Activated CD4-positive, alpha-beta T cell treated with anti-CD3 and anti-CD28 coated beads, Interleukin-2, amount 50 U/mL, for 48 hours (primary cell): ENCODE measurements at places on chromosomes 1 and 21.
A peak's percentile ranks its signal among the peaks of the same experiment; 100 is the strongest.

DNA sequence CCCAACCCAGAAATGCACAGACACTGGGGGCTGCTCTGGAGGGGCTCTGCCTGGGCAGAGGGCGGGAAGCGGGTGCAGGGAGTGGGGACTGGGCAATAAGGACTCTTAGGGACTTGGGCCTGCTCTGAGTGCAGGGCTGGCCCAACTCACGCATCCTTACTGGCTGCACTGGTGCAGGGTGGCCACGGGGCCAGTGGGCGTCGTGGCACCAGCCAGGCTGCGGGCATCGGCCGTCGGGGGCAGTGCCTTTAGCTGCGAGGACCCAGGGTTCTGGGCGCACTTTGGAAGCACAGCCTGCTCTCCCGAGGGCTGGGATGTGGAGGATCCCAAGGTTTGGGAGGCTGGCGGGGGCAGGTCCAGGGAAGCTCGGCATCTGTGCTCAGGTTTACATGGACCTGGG lies 27.1 kb upstream of the TTLL10 start:
- no peak for DNase-seq

DNA sequence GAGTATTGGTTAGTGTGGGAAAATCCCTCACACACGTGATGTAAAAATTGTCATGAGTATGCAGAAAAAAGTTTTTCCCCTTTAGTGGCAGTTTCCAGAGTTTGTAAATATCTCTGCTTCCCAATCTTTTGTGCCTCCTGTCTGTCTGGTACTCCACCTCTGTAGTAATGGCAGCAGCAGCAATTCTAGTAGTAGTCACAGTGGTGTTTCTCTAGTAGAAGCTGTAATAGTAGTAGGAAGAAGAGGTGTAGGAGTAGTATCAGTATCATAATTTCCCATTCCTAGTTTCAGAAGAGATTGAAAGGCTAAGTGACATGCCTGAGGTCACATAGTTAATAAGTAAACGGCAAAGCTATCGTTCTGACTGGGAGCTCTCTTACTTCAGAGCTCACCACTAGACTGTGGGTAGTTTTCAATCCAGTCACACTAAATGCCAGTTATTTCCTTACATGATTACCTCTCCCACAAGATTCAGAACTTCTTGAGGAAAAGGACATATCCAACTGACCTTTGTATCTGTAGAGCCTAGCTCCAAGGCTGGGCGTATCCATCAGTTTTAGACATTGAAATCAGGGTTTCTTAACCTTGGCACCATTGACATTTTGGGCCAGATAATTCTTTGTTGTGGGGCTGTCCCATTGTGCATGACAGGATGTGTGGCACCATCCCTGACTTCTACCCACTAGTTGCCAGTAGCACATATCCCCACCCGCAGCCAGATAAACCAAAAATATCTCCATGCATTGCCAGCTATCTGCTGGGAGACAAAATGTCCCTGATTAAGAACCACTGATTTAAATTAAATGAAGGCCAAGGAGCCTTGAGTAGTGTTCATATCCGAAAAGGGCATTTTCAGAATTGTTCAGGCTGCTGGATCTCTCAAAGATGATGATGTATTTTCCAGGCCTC lies 135.9 kb downstream of the FGGY start:
- DNase-seq: peak; percentile 17

- DNase-seq: no peak
Observed at GRCh38 chr1:8666389-8667167, 150.9 kb downstream of the RERE start.

GRCh38 chr1:103190766-103191165 lies 82.4 kb upstream of the COL11A1 start:
- no peak for DNase-seq

GRCh38 chr1:106613068-106613467 lies 443.4 kb upstream of the PRMT6 start:
- no peak for DNase-seq

DNA sequence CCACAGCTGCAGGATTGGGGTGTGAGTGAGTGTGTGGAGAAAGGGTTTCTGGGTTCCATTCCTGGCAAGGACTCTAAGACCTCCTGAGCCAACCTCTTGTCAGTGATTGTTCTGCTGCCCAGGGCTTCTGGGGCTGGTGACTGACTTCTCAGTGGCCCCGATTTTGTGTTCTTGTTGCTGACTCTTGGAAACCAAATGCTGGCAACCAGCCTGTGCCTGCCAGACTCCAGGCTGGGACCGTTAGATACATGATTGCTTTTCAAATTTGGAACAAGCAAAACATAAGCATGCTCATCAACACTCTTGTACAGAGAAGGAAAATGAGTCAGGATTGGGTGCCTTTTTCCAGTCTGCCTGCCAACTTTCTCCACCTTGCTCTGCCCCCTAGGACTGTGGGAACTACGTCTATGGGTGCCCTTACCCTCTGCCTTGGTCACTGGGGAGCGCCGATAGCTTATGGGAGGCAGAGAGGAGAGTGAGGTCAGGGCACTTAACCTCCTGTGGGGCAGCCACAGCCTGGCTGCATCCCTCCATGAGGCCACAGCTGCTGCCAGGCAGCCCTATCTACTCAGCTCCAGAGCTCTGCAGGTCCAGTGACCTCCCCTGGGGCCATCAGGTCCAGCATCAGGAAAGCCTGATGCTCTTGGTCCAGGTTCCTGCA lies 39.3 kb upstream of the EPS8L3 start:
- no peak for DNase-seq

DNA sequence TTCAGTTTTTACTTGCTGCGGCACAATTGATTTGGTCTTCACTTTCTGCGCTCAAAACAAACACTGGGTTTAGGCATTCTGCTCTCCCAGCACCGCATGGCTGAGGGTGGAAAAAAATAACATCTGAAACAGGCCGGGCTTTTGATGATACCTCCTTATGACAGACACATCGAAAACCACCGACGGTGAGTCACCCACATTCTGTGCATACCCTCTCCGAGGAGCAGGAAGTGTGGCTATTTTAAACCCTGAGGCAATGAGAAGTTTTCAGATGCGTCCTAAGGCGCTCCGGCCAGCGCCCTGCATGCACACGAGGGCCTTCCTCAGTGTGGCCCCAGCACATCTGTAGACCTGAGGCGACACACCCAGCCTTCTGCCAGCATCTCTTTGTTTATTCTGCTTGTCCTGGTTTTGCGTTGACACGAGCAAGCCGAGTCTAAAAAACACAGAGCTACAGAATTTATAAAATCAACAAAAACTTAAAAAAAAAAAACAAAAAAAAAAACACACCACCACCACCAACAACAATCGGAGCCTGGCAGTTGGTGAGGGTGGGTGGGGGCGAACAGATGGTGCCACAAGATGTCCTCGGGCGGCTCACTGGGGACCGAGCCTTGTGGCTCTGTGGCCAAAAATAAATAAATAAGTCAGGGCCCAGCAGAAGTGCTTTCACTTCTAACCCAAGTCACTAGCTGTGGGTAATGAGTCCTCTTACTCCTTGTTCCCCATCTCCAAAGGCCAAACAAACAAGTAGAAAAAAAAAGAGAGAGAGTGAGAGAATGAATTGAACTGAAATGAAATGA lies 162.6 kb upstream of the IRF2BP2 start:
- peak; percentile 87 for DNase-seq

- DNase-seq: no peak
Observed at GRCh38 chr1:151512801-151513625, 1.8 kb downstream of the CGN start.

- DNase-seq: no peak
Observed at GRCh38 chr1:3114846-3115245, 45.8 kb downstream of the PRDM16 start.

DNA sequence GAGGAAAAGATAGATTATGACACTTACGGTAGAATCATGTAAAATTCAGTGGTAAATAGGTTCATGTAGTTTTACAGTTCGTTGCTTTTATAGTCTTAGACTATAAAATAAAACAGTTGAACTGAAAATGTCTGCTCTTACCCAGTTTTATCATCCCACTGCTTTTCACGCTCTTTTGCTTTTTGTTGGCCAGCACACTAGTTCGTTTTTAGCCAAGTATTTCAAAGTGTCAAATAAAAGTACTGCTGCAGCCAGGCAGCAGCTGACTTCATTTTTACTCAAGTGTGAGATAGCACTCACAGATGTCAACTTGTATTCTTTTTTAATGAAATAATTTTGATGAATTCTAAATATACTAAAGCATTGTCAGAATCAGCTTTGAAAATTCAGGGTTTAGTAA lies 18.5 kb upstream of the BTG3 start:
- no peak for DNase-seq

- DNase-seq: no peak
Observed at GRCh38 chr1:203328714-203329122, 22.2 kb downstream of the FMOD start.

DNA sequence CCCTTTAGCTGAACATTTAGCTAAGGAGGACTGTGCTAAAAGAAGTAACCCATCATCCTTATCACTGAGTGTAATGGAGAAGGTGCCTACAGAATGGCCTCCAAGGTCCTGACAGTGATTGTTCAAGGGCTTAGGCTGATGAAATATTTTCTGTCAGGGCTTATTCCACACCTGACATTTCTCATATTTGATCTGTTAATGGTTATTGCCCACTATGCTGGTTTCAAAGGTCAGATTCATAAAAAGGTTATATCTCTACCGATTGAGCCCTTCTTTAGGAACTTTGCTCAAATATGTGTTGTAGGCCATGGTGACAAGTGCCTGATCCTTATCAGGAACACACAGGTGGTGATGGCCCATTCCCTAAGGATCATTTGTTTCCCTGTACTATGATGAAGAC lies 766.4 kb upstream of the ADGRL2 start:
- no peak for DNase-seq

DNA sequence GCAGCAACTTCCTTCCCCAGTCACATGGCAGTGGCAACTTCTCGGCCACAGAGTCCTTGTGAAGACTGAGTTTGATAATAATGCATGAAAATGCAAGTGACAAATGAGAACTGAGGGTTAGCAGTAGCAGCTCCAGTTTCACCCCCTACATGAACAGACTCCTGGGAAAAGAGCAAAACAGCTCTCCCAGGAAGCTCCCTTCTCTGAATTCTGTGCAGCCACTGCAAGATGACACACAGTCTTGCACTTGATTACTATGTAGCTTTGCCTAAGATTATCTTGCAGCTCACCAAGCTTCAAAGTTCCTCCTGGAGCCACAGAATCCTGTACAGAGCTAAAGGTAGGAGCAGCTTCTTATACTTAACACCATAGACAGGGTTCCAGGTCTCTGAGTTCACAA lies 4.7 kb downstream of the PGBD5 start:
- DNase-seq: no peak

DNA sequence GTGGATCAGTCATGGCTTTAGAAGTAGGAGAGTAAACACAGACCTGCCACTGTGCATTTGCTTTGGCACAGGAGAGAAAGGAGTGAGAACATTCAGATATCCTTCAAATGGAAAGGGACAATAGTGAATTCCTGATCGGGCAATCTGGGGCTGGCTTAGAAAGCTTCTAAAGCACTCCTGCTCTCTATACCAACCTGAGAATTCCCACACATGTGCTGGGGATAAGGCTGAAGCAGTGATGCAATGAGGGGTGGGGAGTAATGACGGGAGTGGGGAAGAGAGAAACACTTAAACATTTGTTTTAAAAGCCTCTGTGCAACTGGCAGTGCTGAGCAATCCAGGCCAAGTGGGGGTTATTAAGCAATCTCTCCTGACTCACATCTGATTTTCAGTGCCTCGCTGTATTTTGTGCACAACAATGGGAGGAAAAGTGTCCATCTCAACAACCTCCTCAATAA lies 108.8 kb downstream of the KIAA0319L start:
- no peak for DNase-seq

GRCh38 chr1:210437111-210437510 lies 108.4 kb downstream of the HHAT start:
- DNase-seq: no peak

DNA sequence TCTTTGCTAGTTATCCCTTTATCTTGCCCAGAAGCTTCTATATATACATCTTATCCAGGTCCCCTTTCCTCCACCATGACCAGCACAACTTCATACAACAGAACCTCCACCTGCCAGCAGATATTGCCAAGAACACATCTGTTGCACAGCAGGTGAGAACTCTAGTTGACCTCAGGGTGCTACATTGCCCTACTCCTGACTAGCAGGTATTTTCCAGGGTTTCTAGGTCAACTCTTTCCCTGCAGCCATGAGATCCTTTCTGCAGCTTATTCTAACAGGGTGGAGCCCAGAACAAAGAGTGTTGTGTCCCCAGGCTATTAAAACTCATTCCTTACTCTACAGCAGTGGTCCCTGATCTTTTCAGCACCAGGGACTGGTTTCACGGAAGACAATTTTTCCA lies 319.5 kb downstream of the PRDM2 start:
- DNase-seq: no peak

DNA sequence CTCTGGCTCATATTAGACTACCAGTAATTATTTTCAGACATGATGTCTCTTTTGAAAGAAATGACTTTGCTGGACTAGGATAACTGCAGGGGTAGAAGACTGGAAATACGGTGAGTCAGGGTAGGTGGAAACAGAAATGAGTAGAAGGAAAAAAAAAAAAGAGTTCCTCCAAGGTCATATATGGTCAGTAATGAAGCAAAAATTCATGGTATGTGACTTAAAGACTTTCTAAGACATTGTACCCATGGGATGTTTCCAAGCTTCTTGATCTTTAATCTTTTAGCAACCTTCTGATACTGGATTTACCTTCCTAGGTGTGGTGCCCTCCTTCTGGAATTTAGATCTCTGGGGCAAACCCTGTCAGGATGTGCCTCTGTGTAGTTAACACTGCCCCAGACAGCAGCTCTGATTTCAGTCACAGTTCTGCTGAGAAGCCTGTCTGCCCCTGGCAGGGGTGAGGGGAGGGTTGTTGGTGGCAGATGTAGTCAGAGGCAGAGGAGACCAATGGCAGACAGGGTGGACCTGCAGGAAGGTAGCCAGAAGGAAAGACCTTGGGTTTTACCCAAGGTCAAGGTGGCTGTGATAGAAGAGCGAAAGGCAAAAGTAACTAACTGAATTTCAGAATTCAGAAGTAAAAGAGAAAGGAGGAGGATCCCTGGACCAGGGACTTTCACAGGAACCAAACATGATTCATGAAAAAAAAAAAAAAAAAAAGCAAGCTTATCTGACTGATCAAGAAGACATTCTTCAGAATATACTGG lies 44.1 kb upstream of the BCL10 start:
- DNase-seq: no peak

DNA sequence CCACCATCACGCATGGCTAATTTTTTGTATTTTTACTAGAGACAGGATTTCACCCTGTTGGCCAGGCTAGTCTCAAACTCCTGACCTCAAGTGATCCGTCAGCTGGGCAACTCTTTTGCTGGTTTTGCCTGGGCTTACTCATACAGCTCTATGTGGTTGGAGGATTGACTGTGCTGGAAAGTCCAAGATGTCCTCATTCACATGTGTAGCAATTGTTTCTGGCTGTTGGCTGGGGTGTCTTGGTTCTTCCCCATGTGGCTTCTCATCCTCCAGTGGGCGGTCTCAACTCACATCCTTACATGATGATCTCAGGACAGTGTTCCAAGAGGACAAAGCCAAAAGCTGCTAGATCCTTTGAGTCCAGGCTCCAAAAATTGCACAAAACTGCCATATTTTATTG lies 53.3 kb downstream of the TEX35 start:
- DNase-seq: peak; percentile 9

- DNase-seq: no peak
Observed at GRCh38 chr21:32753818-32754585, 17.6 kb downstream of the PAXBP1 start.
